ENCODE measurements at places on chromosomes 16 and 17. TPM values are rescaled to one million over a fixed set of nuclear protein-coding genes. Genes with fewer than 3 reads are reported as not detected.

MYL4 gene
- 1,058 TPM for polyA plus RNA-seq

C17orf100 gene
- polyA plus RNA-seq = 3.3 TPM

PMP22 gene
- 213 TPM for polyA plus RNA-seq

MEOX1 gene
- 15.1 TPM for polyA plus RNA-seq

SEC14L5 gene
- 0.64 TPM for polyA plus RNA-seq

PDXDC1 gene
- polyA plus RNA-seq = 43.9 TPM

KRTAP4-9 gene
- not detected for polyA plus RNA-seq

DNA sequence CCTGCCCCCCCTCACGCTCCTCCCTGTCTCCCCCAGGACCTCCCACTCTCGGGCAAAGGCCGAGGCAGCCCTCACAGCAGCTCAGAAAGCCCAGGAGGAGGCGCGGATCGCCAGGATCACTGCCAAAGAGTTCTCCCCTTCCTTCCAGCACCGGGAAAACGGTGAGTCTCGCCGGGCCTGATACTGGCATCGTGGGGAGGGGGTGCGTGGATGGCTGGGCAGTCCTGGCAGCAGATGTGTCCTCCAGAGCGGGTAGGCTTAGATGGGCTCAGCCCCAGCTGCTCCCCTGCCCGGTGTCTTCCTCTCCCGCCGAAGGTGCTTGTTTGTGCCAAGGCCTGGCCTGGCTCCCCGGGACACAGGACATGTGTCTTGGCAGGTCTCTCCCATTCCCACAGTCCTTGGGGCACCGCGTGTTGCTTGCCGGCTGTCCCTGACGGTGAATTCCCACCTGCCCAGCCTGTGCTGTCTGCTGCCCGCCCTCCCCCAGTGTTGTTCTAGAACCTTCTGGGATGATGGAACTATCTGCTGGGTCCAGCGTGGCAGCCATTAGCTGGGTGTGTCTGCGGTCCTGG lies 81.6 kb downstream of the KLHDC4 start:
- no peak for DNase-seq

- DNase-seq = no peak
Measured at GRCh38 chr16:72711823-72712222, 336.1 kb downstream of the ZFHX3 start.

DNA sequence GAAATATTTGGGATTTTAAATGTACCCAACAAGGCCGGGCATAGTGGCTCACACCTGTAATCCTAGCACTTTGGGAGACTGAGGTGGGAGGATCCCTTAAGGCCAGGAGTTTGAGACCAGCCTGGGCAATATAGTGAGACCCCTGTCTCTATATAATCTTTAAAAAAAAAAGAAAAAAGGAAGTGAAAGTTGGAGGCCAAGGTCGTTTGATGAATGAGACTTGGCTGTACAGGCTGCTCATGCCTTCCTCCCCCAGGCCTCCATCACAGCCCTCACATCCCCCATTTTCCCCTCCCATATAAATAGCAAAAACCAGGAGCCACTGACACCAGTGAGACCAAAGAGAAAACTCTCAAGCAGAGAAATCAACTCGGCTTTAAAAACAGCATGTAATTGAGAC lies 3.3 kb upstream of the CA7 start:
- no peak for DNase-seq

- DNase-seq = peak; percentile 71
Measured at GRCh38 chr16:66551348-66551759, 1.0 kb upstream of the CKLF start.

DNA sequence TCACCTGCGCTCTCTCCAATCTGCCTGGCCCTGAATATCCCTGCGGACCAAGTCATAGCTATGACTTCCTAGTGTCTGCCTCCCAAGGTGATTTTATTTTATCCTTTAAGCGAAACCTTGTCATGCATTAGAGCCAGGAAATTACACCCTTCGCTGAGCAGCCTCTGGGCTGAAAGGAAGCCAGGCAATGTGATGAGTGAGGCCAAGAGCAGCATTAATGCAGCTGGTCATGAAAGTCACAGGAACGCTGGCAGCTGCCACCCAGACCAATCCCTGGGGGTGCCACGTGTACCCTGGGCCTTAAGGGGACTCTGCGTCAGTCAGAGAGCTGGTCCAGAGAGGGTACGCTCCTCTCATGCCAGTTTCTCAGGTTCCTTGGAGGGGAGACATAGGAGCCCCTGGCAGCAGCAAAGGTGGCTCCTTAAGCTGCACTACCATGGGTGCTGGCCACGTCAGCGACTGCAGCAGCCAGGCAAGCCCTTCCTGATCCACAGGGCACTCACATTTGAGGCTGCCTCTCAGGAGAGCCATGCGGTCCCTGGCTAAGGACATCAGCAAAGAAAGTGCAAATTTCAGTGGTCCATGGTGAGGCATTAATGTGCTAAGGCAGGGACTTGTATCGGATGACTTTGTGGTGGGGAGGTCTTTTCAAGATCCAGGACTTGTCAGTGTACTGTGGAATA lies 42.7 kb upstream of the WSCD1 start:
- peak; percentile 62 for DNase-seq

- peak; percentile 12 for DNase-seq
Measured at GRCh38 chr17:35170968-35171771, 23.0 kb downstream of the SLC35G3 start.

- DNase-seq = no peak
Measured at GRCh38 chr16:25124503-25124902, 13.0 kb downstream of the LCMT1 start.

DNA sequence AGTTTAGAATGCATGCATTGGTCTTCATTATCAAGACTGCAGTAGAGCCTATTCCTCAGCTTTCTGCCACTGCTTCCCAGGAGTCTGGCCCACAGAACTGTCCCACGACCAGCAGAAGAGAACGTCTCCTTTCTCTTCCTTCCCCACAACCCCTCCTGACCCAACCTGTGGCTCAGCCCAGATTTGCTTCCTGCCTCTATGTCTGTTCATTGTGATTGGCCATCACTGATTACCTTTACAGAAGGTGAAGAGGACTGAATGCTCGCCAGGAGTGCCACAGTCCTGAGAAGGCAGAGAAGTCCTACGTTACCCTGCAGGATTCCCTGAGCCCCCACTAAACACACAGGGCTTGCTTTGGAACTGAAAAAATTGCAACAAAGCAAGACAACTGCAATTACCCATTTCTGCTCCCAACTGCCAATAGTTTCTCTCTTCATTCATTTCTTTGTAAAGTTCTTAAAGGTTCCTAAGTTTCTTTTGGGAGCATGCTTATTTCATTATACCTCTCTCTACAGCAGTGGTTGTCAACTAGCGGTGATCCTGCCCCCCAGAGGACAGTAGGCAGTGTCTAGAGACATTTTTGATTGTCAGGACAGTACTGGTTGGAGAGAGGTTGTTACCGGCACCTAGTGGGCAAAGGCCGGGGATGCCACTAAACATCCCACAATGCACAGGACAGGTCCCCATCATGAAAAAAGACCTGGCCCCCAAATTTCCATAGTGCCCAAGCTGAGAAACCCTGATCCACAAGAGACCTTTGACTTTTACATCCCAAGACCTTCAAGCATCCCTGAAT lies 4.5 kb upstream of the NAT9 start:
- no peak for DNase-seq

DNA sequence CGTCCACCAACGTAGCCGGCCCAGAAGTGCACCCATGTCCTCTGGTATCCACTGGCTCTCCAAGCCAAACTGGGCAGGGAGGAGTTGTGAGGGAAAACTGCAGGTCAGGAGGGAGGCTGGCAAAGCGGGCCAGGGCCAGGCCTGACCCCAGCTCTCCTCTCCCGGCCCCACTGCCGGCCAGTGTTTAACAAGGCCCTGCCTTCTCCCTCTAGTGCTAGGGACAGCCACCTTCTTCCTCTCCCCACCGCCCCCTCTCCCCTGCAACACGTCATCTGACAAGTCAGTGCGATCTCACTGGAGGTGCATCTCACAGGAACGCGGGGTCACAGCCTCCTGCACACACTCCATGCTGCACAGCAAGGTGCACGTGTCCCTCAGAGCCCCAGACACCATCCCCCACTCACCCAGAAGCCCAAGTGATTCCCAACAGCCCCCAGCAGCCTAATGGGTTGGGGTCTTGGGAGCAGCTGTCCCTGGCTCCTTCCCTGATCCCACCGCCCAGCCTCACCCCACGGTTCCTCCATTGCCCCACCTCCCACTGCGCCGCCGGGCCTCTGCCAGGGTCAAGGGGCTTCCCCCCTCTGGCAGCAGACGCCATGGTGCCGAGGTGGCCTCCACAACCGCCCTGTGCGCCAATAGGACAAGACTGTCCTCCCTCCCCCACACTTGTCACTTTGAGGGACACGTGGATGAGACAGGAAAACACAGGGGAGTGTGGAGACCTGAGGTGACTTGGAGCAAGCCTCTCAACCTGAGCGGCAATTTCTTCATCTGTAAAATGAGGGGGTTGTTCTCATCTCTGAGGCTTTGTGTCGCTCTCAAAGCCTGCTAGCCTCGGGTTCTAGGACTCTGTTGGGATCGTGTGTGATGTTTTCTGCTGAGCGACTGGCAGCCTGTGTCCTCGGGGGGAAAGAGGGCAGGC lies 1.1 kb upstream of the ACE start:
- no peak for DNase-seq

DNA sequence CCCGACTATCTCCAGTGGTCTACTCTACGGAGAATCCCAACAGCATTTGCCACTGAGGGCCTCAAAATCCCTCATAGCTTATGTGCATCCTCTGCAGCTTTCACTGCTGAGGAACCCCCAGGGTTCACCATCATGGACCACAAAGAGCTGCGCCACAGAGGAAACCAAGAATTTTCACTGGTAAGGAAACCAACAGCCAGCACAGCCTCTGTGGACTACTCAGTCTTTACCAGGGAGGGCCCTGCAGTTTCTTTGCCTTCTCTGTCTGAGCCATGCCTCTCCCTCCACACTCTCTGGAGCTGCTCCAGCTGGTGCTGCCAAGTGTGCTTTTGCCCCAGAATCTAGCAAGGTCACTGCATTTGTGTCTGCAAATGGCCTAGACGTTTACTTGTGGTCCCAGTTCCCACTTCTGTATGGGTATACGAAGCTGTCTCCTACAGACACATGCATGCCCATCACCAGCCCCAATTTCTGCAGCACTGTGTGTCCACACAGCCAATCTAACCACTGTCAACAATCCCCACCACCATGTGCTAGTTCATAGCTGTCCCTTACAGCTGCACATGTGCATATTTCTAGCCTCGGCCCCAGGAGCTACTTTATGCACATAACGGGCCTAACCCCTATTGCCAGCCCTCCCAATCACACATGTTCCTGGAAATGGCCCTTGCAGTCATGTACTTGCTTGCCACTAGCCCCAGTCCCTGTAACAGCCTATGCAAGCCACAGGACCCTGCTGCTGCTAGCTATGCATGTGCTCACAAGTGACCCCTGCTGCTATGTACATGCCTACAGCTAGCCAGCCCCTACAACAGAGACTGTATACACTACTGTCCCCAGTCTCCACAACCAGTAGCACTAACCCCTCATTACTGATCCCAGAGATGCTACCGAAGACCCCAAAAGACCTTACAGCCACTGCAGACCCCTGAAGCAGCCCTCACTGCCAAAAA lies 1437.4 kb downstream of the CDH11 start:
- no peak for DNase-seq

All from muscle of back (tissue), 13 donors.